T1000 (cell line): ENCODE measurements at places on chromosomes 12 and 14.

DNA sequence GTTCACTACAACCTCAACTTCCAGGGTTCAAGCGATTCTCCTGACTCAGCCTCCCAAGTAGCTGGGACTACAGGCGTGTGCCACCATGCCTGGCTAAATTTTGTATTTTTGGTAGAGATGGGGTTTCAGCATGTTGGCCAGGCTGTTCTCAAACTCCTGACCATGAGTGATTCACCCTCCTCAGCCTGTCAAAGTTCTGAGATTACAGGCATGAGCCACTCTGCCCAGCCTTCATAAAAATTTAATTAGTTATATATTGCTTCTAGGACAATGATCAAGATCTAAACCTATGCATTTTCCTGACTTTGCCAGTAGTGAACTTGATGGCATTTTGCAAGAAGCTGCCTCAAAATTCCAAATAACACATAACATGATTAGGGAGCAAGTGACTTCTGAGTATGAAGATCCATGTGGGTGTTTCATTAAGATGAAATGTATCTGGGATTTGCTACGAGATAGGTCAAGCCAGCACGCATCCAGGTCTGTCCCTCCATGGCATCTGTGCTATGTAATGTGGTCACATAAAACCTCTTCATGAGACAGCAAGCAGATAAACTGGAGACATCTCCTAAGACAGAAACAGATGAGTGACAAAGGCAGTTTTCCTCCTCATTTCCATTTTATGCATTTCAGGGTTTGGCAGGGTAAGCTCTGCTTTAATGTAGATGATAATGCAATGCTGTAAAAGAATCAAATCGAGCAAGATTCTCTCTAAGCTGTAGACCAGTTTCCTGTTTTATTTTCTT lies 319.4 kb upstream of the ATP2B1 start:
- no peak for DNase-seq

DNA sequence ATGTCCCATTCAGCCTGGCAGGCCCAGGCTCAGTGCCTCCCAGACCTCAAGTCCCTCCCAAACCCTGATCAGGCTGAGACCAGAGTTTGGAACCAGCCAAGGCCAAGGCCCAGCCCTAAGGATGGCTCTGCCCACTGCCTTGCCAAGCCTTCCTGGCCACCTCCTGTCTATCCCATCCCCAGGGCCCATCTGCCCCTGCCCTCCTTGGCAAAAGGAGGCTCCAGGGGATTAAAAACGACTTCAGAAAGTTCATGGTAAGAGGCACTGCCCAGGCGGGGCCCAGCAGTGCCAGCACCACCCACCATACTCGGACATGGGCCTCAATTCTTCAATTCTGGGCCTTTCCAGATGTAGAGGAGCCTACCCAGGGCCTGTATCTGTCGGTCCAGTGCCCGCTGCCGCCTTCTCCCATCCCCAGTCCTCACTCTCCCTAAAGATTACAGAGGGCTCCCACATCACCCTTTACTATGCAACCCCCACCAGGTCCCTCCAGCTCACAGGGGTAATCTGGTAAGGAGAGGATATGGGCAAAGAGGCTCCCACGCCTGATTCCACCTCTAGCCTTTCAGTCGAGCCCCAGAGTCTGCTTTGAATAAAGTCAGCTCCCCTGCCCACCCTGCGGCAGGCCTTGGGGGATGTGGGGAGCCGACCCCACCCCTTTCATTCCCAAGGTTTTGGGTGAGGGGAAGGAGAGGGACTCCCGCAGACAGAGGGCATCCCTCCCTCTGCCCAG lies 932 bp downstream of the ADCY6 start:
- DNase-seq, result no peak

DNA sequence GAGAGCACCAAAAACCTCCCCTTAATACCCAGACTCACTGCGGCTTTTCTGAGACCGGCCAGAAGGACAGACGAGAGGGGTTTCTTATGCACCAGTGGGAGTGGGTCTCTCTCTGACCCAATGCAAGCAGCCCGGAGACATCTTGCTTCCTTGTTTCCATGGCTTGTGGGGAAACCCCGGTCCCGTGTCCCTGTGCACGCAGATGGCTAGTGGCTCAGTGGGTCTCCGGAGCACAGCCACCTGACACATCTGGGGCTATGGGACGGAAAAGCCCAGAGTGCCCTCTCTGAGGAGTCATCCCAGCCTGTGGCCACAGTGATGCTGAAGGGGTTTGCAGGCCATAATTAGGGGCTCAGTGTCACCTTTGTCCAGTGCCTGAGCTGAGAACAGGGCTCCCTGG lies 197.6 kb downstream of the PHETA1 start:
- no peak for DNase-seq

GRCh38 chr14:22888662-22889061 lies 5.6 kb downstream of the REM2 start:
- no peak for DNase-seq

DNA sequence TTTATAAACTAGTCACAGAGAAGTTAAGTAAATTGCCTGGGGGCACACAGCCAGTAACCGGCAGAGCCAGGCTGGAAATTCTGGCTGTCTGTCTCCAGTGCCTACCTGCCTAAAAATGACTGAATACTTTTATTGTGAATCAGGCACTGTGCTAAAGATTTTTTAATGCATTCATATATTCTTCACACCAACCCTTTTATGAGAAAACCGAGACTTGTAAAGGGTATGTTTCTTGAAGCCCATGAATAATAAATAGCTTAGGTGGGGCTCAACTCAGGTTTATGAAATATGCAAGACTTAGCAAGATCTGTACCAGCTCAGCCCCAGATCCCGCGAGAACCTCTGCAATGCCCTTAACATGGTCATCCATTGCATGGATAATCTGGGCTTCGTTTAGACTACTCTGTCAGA lies 60.8 kb downstream of the TMCC3 start:
- no peak for DNase-seq

GRCh38 chr14:31283153-31283552 lies 75.6 kb upstream of the HECTD1 start:
- no peak for DNase-seq

GRCh38 chr12:50505675-50506530 lies 1.1 kb downstream of the DIP2B start:
- no peak for DNase-seq

GRCh38 chr12:119528241-119528640 lies 65.3 kb upstream of the TMEM233 start:
- no peak for DNase-seq
